ENCODE measurements at places on chromosomes 7 and 10.

GRCh38 chr7:27459021-27459730, 203.5 kb downstream of the HIBADH start:
- DNase-seq: peak; percentile 31

GRCh38 chr10:117441812-117442443, 66.7 kb upstream of the PDZD8 start:
- DNase-seq: peak; percentile 98

- no peak for DNase-seq
Observed at GRCh38 chr7:105653441-105654005, 72.2 kb upstream of the EFCAB10 start.

DNA sequence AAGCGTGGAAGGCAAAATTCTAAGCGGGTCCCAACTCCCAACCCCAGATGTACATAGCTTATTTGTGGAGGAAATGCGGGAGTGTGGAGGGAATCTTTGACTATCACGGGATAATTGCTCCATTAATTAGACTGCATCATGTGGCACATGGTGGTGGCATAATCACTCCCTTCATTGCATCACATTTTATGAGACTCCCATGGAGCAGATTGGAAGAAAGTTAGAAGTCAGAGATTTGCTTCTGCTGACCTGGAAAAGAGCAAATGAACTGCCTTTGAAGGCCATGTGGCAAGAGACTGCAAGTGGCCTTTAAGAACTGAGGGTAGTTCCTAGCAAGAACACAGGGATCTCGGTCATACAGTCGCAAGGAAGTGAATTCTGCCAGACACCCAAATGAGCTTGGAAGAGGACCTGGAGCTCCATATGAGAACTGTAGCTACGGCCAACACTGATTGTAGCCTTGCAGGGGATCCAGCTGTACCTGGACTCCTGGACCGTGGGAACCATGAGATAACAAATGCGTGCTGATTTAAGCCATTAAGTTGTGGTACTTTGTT, 37.1 kb upstream of the ITGB1 start:
- DNase-seq: no peak

GRCh38 chr10:62454687-62455397, 80.7 kb downstream of the ZNF365 start:
- peak; percentile 82 for DNase-seq

DNA sequence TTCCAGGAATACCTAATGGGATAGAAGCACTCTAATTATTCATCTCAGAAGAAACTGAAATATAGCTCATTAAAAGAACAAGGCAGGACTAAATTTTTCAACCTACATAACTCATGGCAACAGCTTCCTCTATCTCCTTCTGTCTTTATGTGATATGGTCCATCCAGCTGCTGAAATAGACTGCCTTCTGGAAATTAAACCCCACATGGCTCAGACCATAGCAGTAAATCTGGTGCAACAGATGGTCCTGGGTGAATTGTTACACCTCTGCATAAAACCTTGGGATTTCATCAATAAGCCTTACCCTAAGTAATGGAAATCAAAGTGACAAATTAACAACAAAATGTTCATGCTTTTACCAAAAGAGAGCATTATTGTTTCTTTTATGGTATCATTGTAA, 205.6 kb upstream of the CSTF2T start:
- no peak for DNase-seq

GRCh38 chr7:28661826-28662595, 249.7 kb downstream of the CREB5 start:
- DNase-seq: no peak

DNA sequence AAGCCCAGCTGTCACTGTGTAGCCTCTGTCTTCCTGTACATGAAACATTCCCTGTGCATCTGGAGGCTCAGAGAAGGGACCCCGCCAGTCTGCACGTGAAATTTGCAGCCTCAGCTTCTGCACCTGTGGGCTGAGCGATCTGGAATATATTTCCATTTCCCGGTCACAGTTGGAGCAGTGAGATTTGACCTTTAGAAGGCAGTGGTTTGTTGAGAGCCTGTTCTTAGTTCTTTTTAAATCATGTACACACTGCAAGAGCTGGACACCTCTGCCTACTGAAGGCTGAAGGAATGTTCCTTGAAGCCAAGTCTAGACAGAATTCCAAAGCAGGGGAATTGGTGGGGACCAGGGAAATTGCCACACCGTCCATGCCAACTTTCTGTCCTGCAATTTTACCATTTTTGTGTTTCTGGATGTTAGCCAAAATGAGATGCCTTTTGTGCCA, 706.6 kb downstream of the INHBA start:
- no peak for DNase-seq

DNA sequence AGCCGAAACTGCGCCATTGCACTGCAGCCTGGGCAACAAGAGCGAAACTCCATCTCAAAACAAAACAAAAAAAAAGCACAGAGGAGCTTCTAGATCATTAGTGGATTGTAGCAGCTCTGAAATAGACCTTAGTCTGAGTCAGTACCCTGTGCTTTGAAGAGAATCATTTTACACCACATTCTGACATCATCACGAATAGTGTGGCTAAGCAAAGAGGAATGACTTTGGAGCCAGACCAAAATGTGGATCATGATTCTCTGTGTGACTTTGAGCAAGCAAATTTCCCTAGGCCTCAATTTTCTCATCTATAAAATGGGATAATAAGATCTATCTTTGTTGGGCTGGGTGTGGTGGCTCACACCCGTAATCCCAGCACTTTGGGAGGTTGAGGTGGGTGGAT, 618.9 kb downstream of the CALN1 start:
- DNase-seq: no peak

DNA sequence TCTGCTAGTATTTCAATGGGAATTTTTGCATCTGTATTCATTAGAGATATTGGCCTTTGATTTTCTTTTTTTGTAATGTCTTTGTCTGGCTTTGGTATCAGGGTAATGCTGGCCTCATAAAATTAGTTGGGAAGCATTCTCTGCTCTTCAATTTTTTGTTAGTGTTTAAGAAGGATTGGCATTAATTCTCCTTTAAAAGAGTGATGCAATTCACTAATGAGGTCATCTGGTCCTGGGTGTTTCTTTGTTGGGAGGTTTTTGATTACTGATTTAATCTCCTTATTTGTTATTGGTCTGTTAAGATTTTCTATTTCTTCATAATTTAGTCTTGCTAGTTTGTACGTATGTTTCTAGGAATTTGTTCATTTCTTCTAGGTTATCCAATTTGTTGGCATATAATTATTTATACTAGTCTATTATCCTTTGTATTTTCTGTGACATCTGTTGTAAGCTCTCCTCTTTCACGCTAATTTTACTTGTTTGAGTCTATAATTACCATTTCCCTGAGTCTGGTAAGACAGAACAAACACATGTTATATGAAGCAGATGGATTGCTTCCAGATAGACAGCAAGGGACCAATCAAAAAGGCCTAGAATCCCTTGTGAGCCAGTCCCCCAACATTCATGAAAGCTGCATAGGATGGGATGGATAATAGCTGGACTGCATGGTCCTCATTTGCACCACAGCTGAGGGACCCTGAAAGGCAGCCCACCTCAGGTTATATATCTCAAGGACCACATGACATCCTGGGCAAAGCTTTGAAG, 54.4 kb downstream of the MTPAP start:
- DNase-seq: no peak

DNA sequence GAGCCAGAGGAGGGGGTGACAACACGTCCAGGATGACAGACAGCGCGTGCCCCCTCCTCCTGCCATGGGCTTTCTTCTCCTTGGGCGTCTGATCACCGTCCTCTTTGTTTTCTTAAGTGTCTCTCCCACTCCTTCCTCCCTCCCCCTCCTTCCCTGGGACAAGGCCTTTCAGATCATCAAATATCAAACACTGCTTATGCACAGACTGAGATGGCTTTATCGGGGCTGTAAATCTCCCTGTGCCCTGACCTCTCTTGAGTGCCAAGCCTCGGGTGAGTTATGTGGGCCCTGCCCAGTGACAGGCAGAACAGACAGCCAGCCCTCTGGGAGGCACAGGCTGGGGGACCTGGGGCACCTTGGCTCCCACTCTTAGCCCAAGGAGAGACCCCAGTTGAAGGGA, 116.4 kb downstream of the C10orf105 start:
- DNase-seq: no peak

DNA sequence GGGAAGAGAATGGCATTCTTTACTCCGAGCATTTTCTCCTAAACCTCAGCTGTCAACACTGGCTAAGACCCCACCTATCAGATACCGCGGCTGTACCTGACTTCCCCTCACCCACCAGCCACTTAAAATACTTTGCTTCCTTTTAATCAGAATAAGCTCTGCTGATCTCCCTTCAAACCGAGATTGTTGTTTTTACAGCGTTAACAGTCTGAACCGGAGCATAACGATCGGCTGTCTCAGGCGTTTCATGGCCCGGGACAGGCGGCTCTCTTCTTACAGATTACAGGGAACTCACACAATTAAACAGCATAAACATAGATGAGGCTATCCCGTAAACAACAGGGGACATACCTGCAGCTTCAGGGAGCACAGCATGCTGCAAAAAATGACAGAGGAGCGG, 174.3 kb upstream of the RNF32 start:
- no peak for DNase-seq

- DNase-seq: peak; percentile 9
Observed at GRCh38 chr7:12594122-12594897, 23.8 kb downstream of the SCIN start.

DNA sequence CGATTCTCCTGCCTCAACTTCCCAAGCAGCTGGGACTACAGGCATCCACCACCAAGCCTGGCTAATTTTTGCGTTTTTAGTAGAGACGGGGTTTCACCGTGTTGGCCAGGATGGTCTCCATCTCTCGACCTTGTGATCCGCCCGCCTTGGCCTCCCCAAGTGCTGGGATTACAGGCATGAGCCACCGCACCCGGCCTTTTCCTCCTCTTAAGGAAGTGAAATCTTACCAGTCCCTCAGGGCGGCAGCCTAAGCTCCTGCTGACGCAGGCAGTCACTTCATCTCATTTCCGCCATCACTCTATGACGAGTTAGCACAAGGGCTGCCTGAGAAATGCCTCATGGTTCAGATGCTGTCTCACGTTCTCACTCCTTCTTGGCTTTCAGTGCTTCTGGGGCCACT, 246.0 kb upstream of the SHH start:
- no peak for DNase-seq
